ENCODE measurements at places on chromosomes 6 and 20.
A peak's percentile ranks its signal among the peaks of the same experiment; 100 is the strongest.

DNA sequence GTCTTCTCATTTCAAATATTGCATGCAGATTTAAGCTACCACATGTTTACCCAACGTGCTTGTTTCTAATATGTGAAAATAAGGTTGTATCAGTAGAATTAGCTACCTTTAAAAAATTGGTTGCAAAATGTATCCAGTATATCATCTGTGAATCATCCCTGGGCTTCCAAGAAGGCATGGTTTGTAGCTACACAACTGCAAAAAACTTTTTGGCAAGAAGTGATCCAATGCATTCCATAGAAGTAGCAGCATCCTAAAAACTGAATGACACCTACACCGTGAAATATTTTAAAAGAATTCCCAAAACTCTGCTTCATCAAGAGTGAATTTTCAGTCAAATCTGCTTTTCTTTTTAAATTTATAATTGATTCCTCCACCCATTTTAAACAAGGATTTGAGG lies 89.1 kb downstream of the AIG1 start:
- DNase-seq: no peak

DNA sequence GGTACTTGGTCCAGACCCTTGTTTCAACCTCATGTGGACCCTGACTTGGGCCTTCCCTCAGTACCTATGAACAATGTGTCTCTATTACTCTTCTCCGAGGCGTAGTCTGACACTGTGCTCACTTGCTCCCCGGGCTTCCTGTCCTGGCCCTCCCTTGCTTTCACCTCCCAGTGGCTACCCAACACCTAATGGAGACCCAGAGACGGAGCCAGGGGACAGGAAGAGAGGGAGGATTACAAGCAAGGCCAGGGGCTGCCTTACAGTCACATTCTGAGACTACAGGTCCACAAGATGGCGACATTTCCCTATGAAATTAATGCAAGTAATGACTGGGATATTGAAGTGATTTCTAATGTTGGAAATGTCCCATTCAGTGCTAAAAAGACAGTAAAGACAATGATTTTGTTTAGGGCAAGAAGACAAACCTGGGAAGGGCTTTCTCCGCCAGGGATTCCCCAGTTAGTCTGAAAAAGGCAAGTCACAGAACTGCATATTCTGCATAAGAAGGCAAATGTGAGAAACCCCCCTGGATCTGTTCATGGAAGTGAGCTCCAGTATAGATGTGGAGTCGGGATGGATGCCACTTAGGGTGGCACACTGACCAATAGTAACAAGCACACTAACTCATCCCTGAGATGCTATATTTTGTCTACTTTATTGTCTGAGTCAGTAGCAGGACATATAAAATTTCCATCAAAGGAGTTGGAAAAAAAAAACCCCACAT lies 44.0 kb upstream of the ZBTB24 start:
- peak; percentile 35 for DNase-seq

DNA sequence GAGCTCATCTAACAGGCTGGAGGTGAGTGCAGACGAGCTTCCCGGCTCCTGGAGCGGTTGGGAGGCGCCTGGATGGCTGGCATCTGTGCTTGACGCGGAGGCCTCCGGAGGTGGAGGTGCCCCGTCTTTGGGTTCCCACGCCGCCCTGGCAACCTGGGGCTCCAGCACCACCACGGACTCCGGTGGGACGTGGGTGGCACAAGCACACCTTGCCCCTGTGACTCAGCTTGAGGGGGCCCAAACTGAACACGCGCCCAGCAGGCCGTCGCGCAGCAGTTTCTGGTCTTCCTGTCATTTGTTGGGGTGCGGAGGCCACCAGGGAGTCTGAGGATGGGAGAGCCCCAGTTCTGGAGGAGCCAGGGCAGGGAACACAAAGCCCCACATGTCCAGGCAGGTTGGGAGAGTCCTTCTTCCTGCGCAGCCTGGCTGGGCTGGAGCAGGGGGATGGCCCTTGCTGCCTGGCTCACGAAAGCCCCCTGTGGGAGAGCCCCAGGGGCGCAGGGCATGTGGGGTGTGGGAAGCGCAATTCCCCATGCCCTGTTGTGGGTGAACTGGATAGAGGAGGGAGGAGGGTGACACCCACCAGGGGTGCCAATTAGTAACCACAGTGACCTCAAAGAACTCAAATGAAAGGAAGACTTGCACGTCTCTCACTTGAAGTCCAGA lies 1378.6 kb upstream of the DEFB115 start:
- peak; percentile 16 for DNase-seq

- DNase-seq: no peak
Observed at GRCh38 chr6:3176562-3177355, 19.4 kb upstream of the TUBB2A start.

GRCh38 chr6:149482545-149483333 lies 2.1 kb downstream of the ZC3H12D start:
- no peak for DNase-seq

DNA sequence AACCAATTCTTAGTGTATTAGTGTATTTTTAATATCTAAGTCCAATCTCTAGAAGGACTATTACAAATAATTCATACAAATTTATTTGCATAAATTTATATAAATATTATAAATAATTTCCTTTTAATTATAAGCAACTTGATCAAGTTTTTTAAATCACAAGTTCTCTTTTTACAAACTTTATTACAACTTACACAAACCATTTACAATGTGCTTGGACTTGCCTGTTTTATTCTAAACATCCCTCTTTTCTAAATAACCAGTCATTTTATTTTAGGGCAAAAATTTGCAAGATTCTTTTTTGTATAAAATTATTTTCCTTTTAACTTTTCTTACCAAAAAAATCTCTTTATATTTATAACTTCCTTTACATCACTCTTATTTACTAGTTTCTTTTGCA lies 83.5 kb upstream of the SYNCRIP start:
- DNase-seq: no peak

DNA sequence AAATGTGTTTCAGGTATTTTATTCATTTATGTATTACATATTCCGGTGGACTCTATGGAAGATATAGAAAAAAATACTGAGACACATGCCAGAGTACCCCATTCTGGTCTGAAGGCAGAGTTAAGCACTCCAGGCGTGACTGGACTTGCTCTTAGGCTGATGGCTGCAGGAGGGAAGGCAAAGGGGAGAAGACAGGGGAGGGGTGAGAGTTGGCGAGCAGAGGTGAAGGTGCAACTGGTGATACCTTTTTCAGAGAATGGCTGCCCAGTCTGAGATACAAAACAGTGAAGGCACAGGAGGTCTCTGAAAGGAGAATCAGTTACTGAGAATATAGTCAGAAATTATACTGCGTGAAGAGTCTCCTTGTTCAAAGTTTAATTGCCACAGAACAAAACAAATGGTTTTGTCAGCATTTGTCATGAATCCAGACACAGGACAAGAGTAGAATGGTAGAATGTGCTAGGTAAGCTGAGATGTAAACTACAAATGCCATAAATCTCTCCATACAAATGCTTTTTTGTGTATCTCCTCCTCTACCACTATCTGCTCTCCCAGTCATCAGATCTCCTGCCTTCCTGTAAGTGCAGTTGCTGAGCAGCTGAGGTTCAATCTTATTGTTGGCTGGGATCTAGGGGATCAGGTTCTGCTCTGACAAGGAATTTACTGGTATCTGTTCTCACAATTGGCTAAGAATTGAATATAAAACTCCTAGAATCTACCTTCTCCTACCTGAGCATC lies 104.2 kb upstream of the DST start:
- DNase-seq: no peak

DNA sequence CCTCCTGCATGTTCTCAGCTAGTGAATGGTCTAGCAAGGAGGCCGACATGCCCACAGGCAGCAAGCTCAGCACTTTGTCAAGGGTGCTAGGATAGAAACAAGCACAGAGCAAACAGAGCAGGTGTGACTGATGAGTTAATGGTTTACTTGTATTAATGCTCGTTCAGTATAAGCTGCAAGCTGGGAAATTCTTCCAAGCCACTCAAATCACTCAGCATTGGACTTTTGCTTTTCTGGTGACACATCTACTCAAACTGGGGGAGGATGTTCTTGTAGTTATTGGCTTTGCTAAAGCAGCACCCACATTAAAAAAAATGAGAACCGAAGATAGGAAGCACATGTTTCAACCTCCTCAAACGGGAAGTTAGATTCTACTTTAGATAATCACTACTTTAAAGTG lies 43.1 kb upstream of the NEDD9 start:
- no peak for DNase-seq

DNA sequence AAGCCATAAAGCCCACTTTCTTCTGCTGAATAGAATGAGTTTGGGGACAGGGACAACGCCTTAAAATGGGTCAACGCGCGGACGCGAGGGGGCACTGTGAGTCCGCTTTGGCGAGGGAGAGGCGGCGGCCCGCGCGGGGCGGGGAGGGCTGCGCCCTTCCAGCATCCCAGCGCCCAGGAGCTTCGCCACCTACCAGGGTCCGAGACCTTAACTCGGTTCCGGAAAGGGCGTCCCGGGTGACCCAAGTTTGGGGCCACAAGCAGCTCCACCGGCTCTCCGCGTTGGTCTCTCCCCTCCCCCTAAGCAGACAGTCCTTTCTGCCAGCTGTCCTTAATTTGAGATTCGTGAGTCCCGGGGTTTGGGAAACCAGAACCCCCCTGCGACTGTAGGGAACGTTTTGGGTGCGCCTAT lies 1.8 kb upstream of the SAMD5 start:
- DNase-seq: no peak

- no peak for DNase-seq
Observed at GRCh38 chr20:19493794-19494495, 264.1 kb upstream of the RIN2 start.

DNA sequence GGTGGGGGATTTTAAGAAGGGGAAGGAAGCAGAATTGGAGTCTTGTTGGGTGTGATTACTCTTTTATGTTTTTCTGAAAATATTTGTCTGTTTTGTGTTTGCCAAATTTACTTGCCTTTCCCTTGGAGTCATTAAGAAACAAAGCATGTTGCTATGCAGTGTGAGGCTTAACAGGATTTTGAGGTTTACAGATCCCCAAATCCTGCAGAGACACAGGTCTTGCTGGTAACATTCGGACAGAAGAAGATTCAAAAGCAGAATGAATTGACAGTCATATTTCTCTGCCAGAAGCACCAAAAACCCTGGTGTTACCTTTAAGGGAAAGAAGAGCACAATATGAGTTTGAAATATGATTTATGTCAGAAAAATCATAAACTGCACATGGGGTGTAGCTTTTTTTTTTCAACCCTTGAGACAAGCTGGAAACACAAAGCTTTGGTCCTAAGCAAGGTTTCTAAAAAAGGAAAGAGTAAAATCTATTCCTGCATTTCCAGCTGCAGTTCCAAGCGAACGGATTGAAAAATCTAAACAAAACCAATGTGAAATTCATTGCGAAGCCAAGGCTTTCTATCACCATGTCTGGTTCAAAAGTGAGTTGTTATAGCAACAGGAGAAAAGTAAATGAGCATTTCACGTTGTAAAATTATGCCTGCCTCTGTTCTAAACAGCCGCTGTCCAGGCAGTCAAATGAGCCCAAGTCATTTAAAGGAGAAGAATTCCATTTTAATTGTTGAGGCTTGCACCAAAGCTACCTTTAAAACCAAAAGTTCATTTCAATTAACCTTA lies 358.9 kb upstream of the SASH1 start:
- no peak for DNase-seq
